ENCODE measurements at places on chromosomes 11 and 22.

DNA sequence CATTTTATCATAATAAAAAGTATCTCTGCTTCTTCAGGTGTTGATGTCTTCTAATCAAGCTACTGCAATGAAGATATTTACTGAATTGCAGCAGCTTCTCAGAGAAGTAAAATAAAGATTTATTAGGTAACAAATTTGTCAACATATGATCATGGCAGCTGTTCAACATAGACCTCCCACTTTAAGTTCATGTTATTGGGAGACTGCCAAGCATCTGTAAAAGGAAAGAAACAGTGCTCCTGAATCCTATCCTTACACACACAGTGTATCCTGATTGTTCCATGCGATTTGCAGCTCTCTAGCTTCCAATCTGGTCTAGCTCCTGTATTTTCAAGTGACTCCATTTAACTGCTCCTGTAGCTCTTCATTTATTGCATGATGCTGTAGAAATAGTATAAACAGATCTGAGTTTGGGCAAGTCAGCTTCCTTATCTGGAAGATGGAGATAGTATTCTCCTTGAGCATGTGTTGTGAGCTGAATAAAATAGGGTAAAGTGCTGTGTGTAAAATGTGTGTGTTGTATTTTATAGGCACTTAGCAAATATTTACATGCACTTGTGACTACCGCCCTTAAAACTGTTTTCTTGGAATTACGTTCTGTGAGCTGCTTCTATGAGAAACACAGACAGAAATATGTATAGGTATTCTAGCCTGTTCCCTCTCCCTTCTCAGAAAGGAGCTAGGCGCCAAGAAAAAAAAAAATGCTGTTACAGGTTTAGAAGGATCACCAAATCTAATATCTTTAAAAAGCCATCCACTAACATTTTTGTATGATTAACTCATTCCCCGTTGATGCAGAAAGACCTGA is 290.6 kb downstream of the JRKL start:
- DNase-seq, result peak; percentile 13

- DNase-seq, result no peak
Measured at GRCh38 chr11:32152821-32153220, 61.9 kb downstream of the RCN1 start.

DNA sequence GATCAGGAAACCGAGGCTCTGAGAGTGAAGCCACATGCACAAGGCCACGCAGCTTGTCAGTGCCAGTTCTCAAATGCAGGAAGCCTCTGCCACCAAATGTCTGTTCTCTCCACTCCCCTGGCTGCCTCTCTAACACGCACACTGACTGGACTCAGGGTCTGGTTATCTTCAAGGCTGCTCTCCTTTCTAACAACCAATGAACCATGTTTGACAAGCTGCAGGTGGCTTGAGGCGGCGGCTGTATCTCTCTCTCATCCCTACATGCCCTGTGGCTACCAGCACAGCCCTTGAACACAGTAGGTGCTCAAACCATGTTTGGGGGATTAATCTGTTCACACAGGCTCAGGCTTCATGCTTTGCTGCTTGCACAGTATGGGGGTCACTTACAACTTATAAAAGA is 23.7 kb downstream of the MFNG start:
- DNase-seq, result no peak

- DNase-seq, result no peak
Measured at GRCh38 chr11:12272821-12273617, 104.4 kb upstream of the PARVA start.

DNA sequence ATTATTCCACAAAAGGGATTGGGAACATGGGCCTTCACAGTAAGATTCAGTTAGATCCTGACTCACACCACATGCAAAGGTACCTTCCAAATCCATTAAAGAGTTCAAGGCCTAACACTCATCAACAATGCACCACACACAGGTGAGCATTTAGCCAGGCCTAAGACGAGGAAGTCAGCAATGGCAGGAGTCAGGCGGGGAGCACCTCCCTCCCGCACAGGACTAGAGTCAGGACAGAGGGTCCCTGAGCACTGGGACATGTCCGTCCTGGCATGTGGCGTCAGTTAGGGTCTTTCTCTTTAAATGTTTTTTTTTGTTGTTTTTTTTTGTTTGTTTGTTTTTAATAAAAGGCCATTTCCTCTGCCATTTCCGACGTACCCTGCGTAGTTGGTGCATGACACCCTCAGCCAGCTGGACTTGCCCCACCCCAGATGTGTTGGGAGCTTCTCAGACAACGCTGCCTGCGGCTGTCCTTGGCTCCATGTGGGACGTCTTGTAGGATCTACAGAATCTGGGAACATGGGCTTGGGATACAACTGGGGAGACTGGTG is 1458.6 kb downstream of the BRD1 start:
- no peak for DNase-seq

GRCh38 chr11:121282886-121283502 is 9.6 kb upstream of the SC5D start:
- DNase-seq, result no peak

DNA sequence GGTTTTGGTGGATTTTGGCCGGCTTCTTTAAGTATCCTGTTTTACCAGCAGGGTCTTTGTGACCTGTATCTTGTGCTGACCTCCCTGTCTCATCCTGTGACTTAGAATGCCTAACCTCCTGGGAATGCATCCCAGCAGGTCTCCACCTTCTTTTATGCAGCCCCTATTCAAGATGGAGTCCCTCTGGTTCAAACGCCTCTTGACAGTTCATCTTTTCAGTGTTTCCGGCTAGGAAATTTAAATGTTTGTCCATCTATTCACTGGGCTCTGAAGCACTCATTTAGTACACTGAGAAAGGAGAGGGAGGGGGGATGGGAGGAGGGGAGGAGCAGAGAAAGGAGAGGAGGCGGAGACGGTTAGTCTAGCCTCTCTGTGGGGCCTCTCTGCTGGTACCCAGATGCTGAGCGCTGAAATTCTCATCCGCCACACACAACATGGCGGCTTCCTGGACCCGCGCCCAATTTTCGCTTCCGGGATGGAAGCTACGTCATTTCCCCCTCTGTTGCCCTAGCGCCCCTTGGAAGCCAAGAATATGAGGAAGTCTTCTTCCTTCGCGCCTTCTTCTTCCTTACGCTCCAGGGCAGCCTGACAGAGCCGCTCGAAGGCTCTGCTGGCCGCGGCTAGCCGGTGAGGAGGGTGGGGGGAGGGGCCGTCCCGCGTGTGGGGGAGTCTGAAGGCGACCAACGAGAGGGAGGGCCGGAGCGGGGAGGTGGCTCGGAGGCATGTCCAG is 69.0 kb upstream of the SYT13 start:
- DNase-seq, result peak; percentile 80

GRCh38 chr22:43077121-43077877 is 11.9 kb downstream of the TTLL1 start:
- no peak for DNase-seq

- DNase-seq, result peak; percentile 25
Measured at GRCh38 chr22:33853200-33854097, 66.8 kb downstream of the LARGE1 start.

DNA sequence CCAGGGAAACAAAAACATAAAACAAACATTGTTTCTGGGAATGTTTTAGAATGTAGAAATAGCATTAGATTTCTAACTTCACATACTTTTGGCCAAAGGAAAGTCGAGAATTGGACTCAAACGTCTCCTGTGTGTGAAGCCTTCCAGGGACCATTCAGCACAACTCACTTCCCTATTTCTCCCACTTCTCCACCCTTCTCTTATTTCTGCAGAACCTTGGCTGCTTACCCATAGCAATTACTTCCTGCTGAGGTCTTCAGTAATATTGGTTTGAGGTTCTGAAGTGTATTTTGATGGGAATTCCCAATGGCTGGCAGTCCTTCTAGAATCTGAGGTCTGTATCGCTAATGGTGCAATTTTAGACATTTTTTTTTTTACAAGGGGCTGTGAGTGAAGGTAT is 158.3 kb upstream of the SNX19 start:
- no peak for DNase-seq

DNA sequence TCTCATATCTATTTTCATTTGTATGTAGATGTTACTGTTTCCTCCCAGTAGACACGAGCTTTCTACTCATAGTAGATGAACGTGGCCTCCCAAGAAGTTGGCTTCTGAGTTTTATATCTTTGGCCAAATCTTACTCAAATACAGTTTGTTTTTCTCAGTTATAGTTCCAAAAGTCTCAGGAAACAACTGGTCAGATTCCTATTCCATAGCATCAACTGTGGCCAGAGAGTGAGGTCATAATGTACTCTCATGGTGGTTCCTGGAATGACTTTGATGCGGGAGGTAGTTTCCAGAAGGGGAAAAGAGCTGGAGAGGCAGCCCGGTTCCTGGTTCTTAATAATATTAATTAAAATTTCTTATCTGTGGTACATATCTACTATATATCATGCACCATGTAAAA is 77.3 kb downstream of the SLC17A6 start:
- DNase-seq, result no peak

GRCh38 chr11:69634590-69634989 is 6.4 kb upstream of the CCND1 start:
- DNase-seq, result no peak

GRCh38 chr11:44427432-44427831 is 117.5 kb upstream of the ALX4 start:
- DNase-seq, result no peak

GRCh38 chr11:34650528-34650927 is 29.6 kb downstream of the EHF start:
- DNase-seq, result no peak

DNA sequence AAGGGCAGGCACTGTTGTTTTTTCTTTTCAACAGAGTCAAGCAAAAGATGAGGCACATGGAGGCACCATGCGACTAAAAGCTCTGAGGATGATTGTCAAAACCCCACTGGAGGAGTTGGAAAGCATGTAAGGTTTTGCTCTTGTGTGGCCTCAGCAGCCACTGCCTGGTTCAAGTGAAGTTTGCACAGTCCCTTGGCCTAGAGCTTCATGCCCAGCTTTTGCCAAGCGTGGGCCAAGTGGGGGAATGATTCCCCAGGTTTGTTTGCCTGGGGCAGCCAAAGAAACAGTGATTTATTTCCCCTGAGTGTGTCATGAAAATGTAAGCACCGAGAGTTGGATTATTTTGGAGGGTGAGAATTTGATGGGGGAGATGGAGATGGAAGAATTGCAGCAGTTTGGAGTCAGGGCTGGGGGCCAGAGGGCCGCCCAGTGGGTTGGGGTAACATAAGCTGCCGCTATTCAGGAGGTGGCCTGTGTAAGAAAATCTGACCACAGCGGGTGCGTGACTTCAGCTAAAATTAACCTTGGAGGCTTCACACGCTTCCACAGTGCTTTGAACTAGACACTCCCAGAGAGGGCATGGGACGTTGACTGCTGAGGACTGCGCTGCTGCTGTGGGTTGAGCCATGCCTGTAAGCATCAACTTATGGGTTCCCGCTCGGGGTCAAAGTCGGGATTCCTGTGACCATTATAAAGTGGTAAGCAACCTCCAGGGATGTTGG is 100.7 kb downstream of the NAV2 start:
- no peak for DNase-seq

- no peak for DNase-seq
Measured at GRCh38 chr11:75454987-75455386, 22.0 kb upstream of the KLHL35 start.

- DNase-seq, result no peak
Measured at GRCh38 chr11:70368961-70369360, 29.4 kb upstream of the CTTN start.

GRCh38 chr11:3218483-3219280 is at the start of gene MRGPRG:
Gene MRGPRG (minus strand): TSS chr11:3218813. CDS start chr11:3218813, 0 bp downstream.
- DNase-seq, result no peak

DNA sequence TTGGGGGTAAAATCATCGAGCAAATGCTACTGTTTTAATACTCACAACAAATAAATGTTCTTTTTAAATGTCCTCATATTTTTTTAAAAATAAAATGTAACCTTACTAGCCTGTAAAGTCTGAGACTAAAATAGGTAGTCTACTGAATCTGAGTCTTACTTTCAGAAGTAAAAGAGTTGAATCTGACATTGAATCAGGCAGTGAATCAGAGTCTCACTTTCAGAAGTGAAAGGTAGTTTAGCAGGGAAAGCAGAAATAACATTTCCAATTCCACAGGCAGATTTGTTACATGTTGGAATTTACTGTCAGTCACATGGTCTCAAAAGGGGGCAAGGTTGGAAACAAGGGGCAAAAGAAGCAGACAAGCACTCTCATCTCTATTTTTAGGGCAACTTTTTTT is 143.0 kb downstream of the ELP4 start:
- no peak for DNase-seq

GRCh38 chr11:119340335-119341221 is at the start of gene C1QTNF5:
Gene C1QTNF5 (minus strand): TSS chr11:119340883. CDS start chr11:119340397, 486 bp downstream.
- no peak for DNase-seq

Measured in SHP77 treated with DMSO at 0.1 percent for 48 hours (cell line).